ENCODE measurements at places on chromosomes 5 and 9.

DNA sequence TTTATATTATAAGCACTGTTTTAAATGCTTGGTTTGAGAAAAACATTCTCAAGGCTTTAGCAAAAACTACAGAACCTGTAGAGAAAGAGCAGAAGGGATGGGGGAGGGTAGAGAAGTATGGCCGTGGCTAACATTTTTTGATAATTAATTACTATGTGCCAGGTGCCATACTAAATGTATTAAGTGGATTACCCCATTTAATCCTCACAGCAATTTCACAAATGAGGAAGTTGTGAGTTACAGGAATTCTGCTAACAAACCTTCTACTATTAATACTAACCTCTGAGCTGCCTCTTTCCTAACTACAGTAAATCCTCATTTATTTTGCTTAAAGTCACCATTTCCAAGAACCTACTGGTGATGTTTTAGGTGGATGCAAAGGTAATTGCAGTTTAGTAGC lies 157.9 kb downstream of the RNF180 start:
- DNase-seq = no peak

DNA sequence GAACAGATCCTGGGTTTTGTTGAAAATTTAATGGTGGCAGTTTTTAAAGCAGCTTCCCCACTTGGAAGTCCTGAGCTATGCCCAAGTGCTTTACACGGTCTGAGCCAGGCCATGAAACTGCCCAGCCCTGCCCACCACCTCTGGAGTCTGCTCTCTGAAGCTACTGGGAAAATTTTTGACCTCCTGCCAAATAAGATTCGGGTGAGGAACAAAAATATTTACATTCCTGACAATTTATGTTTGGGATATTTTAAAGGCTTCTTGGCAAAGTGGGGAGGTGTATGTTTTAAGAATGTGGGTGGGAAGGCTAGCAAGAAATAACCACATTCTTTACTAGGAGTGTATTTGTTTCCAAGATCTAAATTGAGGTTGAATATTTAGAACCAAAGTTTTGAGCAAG lies 50.0 kb downstream of the HACD4 start:
- no peak for DNase-seq

DNA sequence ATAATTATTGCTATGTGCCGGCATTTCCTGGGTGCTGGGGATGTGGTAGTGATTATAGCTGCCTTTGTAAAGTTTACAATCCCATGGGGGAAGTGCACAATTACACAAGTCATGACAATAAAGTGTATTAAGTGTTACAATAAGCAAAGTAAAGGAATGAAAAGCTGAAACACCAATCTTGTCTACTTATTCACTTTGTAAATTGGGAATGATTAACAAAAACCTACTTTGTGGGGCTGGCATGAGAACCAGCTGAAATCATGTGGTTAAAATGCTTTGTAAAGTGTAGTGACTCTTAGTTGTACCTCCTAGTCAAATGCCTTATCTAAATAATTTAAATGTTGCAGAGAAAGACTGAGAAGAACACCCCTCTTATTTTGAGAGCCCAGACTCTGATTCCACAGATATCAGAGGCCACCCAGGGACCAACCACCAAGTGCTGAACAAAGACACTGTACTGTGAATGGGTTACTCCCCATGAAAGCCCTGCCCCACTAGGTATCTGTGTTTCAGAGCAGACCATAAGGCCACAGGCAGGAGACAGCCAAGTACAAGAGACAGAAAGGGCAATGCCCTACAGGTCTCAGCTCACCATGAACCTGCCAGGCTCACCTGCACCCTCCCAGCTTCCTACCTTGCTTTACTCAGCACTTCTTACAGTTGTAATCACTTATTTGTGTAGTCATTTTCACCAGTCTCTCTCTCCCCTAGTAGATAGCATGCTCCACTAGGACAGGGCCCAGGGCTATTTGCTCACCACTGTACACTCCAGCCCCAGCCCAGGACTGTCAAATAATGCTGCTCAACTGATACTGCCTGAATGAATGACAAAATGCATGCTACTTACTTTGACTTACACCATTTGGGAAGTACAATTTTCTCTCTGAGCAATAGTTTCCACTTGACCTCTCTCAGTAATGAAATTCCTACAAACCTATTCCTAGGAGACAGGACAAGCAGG lies 101.6 kb upstream of the APC start:
- no peak for DNase-seq

DNA sequence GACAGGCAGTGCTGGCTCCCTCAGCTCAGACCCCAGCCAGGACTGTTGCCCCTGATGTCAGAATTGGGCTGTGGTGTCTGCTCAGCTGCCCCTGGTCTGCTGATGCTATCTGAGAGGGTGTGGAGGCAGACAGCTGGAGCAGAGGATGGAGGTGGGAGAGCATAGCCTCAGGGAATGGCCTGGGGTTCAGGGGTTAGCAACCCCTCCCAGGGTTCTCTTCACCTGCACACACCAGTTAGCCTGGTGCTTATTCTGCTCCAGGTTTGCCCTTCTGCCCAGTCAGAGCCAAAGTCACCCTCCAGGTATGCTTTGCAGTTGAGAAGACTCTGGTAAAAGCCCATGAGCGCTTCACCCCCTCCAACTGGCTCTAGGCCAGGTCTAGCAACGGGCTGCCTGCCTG lies 109.8 kb downstream of the SAXO1 start:
- DNase-seq = no peak

All from SIG-M5 (cell line).